Daoy (cell line): ENCODE measurements at places on chromosomes 3 and 15. TPM values are rescaled to one million over a fixed set of nuclear protein-coding genes. Genes with fewer than 3 reads are reported as not detected.

DNA sequence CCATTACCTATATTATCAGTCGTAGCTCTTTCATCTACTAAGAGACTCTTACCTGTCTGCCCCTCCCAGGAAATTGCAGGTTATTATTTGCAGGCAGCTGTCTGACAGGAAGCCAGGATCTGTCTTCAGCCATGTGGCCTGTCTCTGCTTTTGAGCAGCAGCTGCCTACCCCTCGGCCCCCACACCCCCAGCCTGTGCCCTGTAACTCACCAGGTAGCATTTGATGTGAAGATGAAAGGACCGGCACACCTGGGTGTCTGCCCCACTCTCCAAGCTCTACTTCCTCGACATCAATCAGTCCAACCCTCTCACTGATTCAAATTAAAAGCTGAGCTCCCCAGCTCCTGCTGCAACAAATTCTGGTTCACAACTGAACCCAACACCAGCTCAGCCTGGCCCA lies 197.2 kb upstream of the CTNNB1 start:
- no peak for DNase-seq

DNA sequence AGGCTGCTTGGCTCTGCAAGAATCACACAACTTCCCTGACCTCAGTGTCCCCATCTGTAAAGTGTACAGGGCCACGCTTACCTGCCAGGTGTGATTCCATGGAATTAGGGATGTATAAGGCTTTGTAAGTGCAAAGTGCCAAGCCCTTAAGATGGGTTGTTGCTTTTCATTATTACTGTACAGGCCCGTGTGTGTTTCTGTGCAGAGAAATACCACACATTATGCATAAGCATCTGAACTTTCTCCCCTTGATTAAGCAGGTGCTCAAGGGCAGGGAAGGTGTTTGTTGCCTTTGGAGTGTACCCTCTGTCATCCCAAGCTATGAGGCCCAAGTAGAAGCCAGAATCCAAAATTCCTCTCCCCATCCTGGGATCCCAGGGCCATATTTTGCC lies 13.6 kb upstream of the HRH1 start:
- no peak for DNase-seq

GRCh38 chr3:111998636-111999483 lies at the start of gene TAGLN3:
TSS of gene TAGLN3 (plus strand) at chr3:111998922. CDS start at chr3:111999423, 501 bp downstream.
- DNase-seq, result no peak

DNA sequence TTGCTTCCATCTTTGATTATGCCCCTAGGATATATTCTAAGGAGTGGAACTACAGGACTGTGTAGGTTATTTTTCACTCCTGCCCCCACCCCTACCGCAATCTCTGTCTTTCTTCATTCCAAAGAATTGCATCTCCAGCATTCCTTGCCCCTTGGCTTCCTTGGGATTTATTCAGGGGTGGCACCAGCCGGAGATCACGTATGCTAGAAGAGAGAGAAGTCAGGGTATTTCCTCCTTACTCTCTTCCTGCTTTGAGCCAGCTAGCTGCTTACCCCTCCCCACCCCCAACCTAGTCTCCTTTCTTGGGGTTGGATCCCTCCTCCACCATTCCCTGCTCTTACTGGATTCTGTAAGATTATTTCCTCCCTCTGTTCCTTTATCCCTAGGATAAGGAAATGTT lies 35.0 kb upstream of the DENND4A start:
- DNase-seq, result no peak

GRCh38 chr3:157594413-157594812 lies 91.2 kb upstream of the VEPH1 start:
- no peak for DNase-seq

GRCh38 chr3:179069762-179070390 lies 1.7 kb downstream of the ZMAT3 start:
- DNase-seq, result no peak

The LOXL1 gene
- total RNA-seq, result 125 and 161 TPM in 2 replicates

GRCh38 chr3:81268526-81268925 lies 492.9 kb downstream of the GBE1 start:
- DNase-seq, result no peak

- DNase-seq, result peak; percentile 60
Measured at GRCh38 chr3:190070622-190071347, 49.9 kb downstream of the P3H2 start.

- DNase-seq, result peak; percentile 67
Measured at GRCh38 chr3:194556086-194557056, 69.6 kb upstream of the ATP13A3 start.
